Stimulated activated CD8-positive, alpha-beta memory T cell treated with anti-CD3 and anti-CD28 coated beads, Interleukin-4, amount 100 ng/mL, for 4 hours (primary cell): ENCODE measurements at places on chromosomes 13 and 19.

DNA sequence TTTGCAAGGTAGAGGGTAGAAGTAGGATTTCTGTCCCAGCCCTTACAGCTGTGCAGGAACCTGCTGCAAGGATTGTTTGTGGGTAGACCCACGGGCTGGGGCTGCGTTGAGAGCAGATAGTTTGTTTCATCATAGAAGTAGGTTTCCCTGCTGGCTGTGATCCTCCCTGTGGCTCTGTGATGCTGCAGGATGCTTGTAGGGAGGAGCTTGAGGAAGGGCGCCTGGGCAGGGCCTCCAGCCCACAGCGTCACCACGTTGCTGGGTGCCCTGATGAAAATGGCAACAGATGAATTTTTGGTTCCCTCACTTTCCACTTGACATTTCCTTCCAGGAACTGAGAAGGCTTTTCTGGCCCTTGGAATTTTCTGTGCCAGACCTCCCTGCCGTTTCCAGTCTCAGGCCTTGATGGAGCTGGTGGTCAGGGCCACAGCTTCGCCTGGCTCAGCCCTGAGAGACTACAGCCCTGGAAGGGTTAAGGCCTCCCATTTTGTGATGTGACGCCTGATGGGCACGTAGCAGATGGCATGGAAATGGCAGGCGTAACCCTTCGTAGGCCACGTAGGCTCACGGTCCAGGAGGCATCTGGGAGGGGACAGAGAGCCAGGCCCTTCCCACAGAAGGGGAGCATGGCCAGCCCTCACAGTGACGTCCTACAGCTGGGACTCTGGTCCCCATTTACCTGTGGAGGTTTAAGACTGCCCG is 42.2 kb downstream of the GATAD2A start:
- DNase-seq: no peak

GRCh38 chr13:57546942-57547341 is 84.6 kb upstream of the PCDH17 start:
- no peak for DNase-seq

- no peak for DNase-seq
Measured at GRCh38 chr13:33514362-33514761, 228.8 kb upstream of the STARD13 start.

- DNase-seq: no peak
Measured at GRCh38 chr19:29366757-29367156, 153.8 kb upstream of the UQCRFS1 start.

DNA sequence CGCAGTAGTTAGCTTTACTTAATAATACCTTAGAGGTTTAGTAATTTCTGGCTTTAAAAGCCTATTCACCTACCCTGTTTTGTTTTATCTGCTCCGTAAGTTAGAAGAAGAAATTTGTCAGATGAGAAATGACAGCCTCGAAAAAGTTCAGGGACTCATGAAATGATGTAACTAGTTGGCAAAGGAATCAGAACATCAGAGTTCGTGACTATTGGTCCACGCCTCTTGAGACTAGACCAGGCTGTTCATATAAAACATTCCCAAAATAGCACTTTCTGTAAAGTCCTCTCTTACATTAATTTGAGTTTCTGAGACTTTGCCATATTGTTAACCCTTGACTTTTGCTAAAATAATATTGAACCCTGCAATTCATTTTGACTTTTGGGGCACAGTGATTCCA is 92.0 kb downstream of the HS6ST3 start:
- no peak for DNase-seq

DNA sequence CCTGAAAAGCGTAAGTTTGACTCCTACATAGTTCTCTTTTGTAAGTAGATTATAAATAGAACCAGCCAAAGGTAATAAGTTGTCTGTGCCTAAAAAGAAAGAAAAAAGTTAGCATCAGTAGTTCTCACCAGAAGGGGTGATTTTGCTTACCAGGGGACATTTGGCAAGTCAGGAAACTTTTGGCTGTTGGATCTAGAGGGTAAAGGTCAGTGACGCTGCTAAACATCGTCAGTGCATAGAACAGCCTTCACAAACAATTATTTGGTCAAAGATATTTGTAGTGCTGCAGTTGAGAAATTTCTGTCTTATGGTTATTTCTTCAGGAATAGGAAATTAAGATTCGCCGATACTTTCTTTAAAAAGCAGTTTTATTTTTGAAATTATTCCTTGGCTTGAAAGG is 2.0 kb downstream of the USPL1 start:
- no peak for DNase-seq

DNA sequence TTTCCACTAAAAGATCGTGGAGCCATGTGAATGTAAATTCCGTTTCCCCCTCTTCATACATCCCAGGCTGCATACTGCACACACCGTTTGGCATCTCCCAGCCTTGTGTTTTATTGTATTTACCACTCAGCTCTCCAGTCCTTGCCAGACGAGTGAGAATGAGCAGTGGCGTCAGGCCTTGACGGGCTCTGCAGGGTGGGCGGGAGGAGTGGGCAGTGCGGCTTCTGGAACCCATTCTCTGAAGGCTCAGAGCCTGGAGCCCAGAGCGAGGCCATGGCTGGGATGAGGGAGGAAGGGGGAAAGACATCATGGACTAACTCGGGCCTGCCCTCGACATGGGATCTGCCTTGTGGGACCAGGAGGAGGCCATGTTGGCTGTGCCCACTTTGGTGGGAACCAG is 25.1 kb downstream of the BICRA start:
- no peak for DNase-seq

- DNase-seq: no peak
Measured at GRCh38 chr13:40533072-40533471, 133.4 kb downstream of the FOXO1 start.

DNA sequence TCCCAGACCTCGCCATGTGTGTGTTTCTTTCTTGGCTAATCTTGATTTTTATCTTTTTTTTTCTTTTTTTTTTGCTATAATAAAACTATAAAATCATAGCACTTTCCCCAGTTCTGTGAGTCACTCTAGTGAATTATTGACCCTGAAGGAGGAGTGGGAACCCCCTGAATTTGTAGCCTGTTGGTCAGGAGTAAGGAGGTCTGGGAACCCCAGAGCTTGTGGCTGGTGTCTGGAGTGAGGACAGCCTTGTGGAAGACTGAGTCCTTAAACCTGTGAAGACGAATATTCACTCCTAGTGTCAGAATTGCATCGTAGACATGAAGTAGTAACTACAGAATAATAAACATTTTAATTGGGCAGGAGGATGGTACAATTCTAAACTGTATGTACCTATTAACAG is 7.4 kb downstream of the EID2B start:
- DNase-seq: no peak

GRCh38 chr19:45297674-45298073 is 25.0 kb downstream of the CKM start:
- no peak for DNase-seq

DNA sequence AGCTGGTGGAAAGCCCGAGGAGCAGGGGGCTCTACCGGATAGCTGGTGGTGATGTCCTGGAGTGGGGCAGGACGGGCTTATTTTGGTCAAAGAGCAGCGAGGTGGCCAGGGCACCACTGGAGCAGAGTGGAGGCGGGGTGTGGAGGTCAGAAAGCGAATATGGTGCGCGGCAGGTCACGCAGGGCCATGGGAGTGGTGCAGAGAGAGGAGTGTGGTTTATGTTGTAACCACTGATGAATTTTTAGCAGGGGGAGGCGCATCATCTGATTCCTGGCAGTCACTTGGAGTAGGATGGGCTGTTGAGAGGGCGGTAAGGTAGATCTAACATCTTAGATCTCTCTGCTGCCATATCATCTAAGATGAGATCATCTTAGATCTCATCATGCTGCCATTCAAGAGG is 1.4 kb upstream of the ZNF414 start:
- DNase-seq: peak; percentile 22

DNA sequence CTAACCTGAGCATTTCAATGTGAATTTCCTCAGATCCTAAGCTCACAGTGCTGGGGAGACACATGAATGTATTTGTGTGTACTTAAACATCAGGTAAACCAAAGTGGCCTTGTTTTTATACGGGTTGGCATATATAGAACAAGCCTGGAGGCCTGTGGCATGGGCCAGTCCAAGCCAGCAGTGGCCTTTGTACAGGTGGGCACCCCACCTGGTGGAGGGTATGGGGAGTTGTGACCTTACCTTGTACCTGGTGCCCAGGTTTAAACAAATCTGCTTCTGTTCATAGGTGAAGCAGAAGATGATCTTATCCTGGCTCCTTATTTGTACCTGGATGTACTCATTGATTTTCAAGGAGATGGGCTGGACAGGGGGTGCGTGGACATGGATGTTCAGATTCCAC is 71.0 kb downstream of the ERICH6B start:
- DNase-seq: no peak

- DNase-seq: no peak
Measured at GRCh38 chr13:79642596-79642995, 161.6 kb downstream of the NDFIP2 start.

- DNase-seq: no peak
Measured at GRCh38 chr19:14672188-14672872, 2.3 kb downstream of the ADGRE3 start.

- DNase-seq: no peak
Measured at GRCh38 chr13:93226623-93227279, at the start of gene GPC6. GPC6 (plus strand) TSS chr13:93226807.

DNA sequence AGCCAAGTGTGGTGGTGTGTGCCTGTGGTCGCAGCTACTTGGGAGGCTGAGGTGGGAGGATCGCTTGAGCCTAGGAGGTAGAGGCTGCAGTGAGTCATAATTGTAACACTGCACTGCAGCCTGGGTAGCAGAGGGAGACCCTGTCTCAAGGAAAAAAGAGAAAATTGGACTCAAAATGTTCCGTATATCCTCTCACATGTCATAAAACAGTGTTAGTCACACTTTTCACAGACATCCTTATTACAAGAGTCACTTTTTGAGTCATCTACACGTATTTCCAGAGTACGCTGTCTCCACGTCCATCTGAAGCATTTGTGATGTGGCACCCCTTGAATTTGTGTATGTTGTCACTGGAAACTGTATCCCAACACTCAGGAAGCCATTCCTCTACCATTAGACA is 133.0 kb downstream of the SIPA1L3 start:
- no peak for DNase-seq

- DNase-seq: no peak
Measured at GRCh38 chr13:20565115-20565736, 1.7 kb upstream of the IFT88 start.

- peak; percentile 84 for DNase-seq
Measured at GRCh38 chr19:51422053-51422448, 4.6 kb upstream of the SIGLEC10 start.
